Fibroblast of mammary gland (primary cell): ENCODE measurements at places on chromosomes 5 and 9.

DNA sequence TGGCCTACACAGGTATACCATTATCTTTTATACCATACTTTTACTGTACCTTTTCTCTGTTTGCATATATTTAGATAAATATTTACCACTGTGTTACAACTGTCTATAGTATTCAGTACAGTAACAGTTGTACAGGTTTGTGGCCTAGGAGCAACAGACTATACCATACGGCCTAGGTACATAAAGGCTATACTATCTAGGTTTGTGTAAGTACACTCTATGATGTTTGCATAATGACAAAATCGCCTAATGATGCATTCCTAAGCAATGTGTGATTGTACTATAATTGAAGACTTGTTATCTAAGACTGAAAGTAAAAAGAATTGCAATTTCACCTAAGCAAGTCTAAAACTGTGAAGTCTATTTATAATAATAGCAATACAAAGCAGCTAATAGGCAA, 3.9 kb downstream of the C9orf72 start:
- no peak for DNase-seq

- peak; percentile 70 for DNase-seq
Measured at GRCh38 chr5:123776761-123777160, 264.8 kb downstream of the CSNK1G3 start.

DNA sequence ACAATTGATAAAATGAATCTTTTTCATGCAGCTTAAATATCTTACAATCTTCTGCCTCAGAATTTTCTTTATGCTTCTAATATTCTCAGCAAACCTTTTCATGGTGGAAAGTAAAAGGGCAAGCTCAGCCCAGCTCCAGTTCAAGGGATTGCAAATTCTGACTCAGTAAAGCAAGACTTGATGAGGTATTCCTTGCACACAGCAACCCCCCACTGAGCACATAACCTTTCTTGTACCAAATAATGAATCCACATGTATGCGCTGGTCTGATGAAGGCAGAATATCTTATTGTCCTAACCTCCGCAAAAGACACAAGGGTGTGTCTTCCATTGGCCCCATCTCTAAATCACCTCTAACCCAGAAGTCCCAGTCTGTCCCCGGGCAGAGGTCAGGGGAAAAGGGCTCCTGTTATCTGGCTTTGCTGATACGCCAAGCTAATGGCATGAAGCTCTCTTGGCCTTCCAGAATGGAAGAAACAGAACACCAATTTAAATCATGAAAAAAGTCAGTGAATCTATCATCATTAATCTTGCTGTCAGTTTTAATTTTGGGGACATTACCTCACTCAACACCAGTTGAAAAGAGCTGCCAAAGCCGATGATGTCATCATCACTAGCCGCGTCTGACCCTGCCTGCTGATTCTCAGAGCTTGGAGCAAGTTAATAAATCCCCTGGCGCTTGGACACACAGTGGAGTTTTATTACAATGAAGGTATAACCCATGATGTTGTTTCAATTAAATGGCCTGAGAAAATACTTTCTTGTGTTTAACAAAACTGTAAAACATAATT, 592.5 kb upstream of the CLINT1 start:
- peak; percentile 89 for DNase-seq

DNA sequence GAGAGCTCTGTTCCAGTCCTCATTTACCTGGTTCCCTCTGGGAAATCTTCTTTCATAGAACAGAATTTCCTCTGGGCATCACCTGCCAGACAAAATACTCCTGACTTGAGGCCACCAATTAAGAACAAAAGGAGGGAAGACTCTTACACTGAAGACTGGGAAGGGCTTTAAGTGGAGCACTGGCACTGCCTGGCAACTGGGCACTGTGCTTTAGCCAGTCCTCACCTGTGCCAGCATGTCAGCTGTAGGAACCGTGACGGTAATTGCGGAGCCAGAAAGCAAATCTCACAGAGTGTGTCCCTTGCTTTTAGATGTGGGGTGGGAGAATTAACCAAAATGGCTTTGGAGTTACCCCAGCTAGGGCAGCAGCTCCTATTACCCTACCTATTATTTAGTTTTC, 40.6 kb downstream of the FAM219A start:
- no peak for DNase-seq

GRCh38 chr9:108180541-108180940, 675.2 kb downstream of the ACTL7B start:
- no peak for DNase-seq

DNA sequence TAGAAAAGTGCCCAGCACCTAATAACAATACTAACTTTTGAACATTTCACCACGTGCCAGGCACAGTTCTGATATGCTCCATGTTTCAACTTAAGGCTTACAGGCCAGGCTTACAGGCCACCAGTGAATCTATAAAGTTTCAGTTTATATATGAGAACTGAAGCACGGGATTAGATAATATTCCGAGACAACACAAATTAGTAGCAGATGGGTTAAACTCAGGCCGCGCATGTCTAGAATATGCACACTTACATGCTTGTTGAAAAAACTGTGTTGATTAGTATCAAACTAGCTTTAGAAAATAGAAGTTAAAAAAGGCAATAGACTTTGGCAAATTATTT, 587.9 kb downstream of the MTRR start:
- DNase-seq = no peak

- no peak for DNase-seq
Measured at GRCh38 chr9:137970686-137971476, 93.3 kb downstream of the CACNA1B start.

GRCh38 chr9:123965801-123966686, 36.1 kb upstream of the DENND1A start:
- DNase-seq = no peak

DNA sequence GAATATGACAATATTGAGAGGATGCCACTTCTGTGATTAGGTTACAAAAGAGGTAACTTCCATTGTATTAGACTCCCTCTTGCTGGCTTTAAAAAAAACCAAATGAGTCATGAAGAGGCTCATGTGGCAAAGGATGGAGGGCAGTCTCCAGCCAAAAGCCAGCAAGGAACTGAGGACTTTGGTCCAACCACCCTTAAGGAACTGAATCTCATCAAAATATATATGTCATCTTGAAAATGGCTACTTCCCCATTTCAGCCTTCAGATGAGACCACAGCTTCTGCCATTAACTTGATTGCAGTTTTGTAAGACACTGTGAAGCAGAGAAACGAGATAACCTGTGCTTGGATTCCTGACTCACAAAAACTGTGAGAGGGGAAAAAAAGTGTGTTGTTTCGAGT, 15.5 kb upstream of the TRIM32 start:
- DNase-seq = no peak

DNA sequence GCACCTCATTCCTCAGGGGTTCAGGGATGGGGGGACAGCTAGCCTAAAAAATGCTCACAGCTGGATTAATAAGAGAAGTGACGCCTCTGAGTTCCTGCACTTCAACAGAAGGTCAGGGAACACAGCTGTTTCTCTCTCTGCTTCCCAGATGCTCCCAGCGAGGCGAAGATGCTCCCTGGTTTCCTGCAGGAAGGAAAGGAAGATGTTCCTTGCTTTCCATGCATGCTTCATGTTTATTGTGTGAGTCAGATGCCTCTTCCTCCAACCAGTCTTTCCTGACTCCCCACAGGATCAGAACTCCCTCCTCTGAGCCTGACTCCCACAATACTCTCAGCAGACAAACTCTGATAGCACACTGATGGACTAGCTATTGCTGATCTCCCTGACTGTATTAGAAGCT, 71.9 kb downstream of the MFAP3 start:
- DNase-seq = peak; percentile 38

DNA sequence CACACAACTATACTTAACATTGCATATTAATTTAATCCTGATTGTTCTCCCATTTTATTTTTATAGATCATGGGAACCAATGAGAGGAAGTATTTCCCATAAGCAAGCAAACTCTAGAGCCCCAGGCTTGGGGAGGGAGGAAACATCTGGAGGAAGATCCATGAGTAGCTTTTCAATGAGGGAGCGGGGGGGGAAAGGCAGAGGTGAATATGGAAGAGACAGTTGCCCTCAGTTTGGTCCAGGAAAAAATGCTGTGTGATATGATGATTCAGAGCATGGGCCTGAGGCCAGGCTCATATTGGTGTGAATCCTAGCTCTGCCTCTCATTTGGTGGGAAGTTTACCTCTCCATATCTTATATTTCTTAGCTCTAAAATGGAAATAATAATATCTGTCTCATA, 42.2 kb upstream of the ALDOB start:
- peak; percentile 30 for DNase-seq

DNA sequence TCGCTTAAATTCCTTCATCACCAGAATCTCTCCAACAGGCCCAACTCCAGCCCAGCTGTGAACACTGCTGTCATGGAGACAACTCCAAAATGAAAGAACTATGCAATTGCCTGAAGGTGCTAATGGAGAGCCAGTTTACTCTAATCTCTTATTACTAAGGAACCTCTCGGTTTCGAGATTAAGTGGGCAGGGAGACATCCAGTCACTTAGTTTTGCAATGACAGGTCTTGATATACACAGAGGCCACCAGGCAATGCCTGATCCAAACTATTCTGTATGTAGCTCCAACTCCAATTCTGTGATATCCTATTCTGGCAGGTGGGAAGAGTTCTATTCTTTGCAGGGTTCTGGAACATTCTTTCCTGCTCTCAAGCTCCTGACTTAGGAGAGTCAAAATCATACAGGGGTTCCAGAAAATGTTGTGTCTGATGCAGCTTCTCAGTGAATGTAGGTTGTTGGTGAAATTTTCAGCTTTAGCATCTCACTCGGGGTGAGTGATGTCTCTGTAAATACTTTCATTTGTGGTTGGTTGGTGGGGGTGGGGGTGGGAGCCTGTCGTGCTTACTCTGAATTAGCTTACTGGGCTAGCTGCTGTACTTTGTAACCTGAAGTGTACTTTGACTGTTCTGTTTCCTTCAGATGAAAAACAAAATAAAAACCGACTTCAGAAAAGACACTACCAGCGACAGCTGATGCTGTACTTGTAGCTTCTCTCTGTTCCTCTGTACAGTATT, 170.9 kb downstream of the PALM2AKAP2 start:
- DNase-seq = no peak

GRCh38 chr5:169753795-169754194, 116.7 kb downstream of the DOCK2 start:
- peak; percentile 52 for DNase-seq

DNA sequence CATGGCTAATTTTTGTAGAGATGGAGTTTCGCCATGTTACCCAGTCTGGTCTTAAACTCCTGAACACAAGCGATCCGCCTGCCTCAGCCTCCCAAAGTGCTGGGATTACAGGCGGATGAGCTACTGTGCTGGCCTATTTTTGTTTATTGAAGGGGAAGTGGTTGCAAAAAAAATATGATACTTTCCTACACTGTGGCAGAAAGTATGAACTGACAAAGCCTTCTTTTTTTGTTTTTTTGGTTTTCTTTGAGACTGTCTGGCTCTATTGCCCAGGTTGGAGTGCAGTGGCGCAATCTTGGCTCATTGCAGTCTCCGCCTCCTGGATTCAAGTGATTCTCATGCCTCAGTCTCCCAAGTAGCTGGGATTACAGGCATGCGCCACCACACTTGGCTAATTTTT, 50.9 kb downstream of the OSTF1 start:
- DNase-seq = no peak

DNA sequence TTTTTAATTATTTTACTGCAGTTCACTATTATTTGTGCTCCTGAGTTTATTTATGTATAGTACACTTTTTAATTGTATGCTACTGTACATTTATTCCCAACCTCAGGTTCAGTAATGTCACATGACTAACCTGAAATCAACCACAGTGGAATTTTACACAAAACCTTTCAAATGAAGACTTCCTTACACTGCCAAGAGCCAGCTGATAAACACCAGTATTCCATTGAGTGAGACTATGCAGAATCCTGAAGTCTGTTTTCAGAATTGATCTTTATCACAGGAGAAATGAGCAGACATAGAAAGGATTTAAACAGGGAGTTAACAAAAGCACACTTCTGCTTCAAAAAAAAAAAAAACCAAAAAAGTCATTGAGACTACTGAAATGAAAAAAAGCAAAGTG, 219.5 kb downstream of the PRR16 start:
- DNase-seq = no peak
